ENCODE measurements at places on chromosomes 3 and 15.

GRCh38 chr15:50676799-50677483, 9.7 kb downstream of the TRPM7 start:
- DNase-seq: no peak

GRCh38 chr15:61613729-61614128, 384.6 kb upstream of the RORA start:
- DNase-seq: no peak

GRCh38 chr3:133377396-133377795, 22.5 kb upstream of the BFSP2 start:
- DNase-seq: peak; percentile 14

GRCh38 chr3:31132132-31132769, 237.8 kb upstream of the GADL1 start:
- DNase-seq: no peak

DNA sequence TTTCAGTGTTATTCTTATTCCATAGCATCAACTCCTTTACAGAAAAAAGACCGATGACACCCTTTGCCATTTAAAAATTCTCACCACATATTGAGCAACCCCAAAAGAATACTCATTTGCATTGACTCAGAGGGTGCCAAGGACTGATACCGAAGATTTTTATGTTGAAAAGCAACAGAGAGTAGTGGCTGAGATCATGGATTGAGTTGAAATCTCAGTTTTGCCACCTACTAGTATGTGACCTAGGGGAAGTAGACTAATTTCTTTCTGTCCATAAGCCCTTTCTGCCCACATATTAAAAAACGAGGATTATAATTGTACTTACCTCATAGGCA, 313.9 kb upstream of the SATB1 start:
- DNase-seq: no peak

DNA sequence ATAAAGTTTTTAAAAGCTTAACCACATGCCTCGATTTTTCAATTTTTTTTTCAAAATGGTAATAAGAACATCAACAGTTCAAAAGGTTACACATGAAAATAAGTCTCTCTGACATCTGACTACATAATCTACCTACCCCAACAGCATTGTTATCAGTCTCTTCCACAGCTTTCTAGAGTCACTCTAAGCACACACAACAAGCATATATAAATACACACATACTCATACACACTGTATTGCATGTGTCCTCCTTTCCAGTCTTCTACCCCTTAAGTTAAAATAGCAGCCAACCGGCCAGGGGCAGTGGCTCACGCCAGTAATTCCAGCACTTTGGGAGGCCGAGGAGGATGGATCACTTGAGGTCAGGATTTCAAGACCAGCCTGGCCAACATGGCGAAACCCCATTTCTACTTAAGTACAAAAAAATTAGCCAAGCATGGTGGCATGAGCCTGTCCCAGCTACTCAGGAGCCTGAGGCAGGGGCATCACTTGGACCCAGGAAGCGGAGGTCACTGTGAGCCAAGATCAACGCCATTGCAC, 12.2 kb downstream of the TBL1XR1 start:
- no peak for DNase-seq

DNA sequence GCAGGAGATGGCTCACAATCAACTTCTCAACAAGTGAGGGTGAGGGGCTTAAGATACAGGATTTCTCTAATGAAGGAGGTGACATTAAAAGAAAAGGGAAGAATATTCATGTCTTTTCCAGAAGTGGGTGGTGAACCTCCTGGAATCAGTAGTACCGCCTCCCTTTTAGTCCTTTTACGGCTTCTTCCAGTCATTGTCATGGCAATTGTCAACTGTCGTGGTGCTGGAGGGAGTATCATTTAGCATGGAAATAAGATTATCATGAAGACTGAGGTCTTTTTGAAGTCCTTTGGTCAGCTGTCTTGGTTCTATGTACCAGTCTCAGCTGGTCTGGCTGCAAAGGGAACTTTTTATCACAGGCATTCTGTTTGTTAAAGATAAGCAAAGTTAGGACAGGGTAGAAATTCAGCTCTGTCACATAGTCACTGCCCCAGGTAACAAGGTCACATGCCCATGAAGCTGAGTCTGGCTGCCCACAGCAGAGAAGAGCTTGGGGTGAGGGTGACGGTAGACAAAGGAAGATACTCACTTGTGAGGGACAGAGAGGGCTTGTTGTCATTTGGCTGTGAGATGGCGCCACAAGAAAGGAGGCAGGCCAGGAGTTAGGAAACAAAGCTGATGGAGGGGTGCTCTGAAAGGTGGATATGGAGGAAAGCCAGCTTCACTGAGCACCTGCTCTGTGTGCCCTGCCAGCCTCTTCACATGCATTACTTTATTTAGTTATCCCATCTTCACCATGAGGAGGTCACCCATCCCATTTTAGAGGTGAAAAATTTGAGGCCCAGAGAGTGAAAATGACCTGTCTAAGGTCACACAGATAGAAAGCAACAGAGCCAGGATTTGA, 228.2 kb upstream of the TRIM42 start:
- no peak for DNase-seq

- DNase-seq: no peak
These were observed 17.8 kb downstream of the TEX9 start for GRCh38 chr15:56383010-56383409.

DNA sequence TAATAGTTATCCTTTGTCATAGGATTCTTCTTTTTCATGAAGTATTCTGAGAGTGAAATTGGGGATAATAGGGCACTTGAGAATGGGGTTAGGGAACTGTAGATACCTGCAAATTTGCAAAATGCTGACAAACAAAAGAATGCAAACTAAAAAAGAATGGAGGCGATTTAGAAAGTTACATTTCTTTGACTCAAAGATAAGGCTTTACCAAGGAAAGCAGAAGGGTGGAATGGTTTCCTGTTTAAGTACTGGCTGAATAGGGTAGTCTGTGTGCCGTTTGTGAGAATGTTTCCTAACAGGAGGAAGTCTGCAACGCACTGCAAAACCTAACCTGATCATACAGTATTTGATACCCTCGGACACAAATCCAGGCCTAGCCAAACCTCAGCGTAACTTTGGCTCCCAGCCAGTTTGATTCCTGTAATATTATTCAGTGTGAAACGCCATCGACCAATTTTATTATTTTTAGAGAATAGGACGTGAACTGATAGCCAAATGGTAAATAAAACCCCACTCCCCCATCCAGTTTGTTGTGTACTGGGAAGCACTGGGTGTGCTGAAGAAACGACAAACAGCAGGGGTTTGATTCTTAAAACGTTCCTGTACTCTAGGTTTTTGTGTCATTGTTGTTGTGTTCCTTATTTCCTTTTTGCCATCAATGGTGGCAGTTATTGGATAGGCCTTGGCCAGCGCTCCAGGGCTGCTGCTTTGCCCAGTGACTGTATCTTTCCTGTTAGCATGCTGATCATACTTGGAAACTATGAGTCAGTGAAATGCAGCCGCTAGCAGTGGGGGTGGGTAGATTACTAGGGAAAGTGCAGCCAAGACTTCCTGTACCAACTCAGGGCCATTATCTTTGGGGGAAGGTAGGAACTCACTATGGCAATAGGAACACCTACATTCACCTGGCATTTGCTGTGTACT, 148.0 kb upstream of the TBL1XR1 start:
- DNase-seq: no peak

GRCh38 chr15:76175442-76175841, 115.7 kb downstream of the TMEM266 start:
- no peak for DNase-seq

GRCh38 chr15:65081270-65081669, 4.7 kb downstream of the KBTBD13 start:
- DNase-seq: peak; percentile 46

- DNase-seq: no peak
These were observed 19.3 kb upstream of the ETV5 start for GRCh38 chr3:186128158-186128557.

DNA sequence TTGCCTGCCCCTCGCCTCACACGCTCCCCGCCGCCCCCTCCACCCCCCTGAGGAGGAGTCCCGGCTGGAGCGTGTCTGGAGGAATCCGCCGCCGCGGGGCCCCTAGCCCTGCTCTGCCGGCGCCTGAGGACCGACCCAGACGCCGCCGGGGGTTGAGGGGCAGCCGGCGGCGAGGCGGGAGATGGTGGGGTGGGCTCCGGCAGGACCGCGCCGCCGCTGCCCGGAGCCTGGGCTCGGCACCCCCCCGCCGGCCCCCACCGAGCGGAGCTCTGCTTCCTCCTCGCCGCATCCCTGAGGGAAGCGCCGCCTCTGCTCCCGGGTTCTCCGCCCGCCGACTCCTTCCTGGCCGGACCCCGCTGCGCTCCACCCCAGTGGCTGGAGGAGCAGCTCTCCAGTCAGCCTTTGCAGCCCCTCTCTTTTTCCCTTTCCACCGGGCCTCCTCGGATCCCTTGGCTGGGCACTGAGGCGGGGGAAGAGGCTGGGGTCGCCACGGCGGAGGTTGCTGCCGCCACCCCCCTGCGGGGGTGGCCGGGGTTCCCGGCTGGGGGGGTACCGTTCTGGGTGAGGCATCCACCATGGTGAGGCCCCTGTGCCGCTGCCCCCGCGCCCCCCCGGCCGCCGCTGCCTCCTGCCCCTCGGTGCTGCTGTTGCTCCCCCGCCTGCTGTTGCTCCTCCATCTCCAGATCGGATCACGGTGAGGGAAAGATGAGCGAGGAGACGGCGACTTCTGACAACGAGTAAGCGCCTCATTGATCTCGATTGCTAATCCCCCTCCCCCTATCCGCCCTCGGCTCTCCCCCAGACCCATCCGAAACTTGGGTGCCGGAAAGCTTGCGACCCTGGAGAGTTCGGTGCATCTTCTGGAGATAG, at the start of gene SPRED1:
Gene SPRED1, plus strand, starts transcription at position 356 of the 870 bp plus-strand sequence. Its CDS starts 350 bp downstream, at position 706.
- DNase-seq: peak; percentile 81

- no peak for DNase-seq
These were observed 163.2 kb downstream of the B3GALNT1 start for GRCh38 chr3:160941885-160942494.

- DNase-seq: no peak
These were observed 72.4 kb downstream of the CHDH start for GRCh38 chr3:53773611-53774368.
